ENCODE measurements at places on chromosomes 1 and 21. TPM values are rescaled to one million over a fixed set of nuclear protein-coding genes. Genes with fewer than 3 reads are reported as not detected.

ACOT11 gene
- 1.5 TPM for total RNA-seq

PRAMEF33 gene
- total RNA-seq, result not detected

PTPRC gene
- total RNA-seq, result not detected

CFAP141 gene
- total RNA-seq, result not detected

MORC3 gene
- 43.8 TPM for total RNA-seq

GCSAML gene
- total RNA-seq, result under 0.01 TPM

FAM110D gene
- total RNA-seq, result not detected

PPIH gene
- total RNA-seq, result 26.5 TPM

NUP133 gene
- total RNA-seq, result 23.6 TPM

FAM78B gene
- not detected for total RNA-seq

LRRC71 gene
- 0.14 TPM for total RNA-seq

PTAFR gene
- total RNA-seq, result 0.14 TPM

HLX gene
- total RNA-seq, result 18.2 TPM

C1orf105 gene
- total RNA-seq, result not detected

PLPP3 gene
- total RNA-seq, result 13.7 TPM
